SJSA1 (cell line): ENCODE measurements at places on chromosomes 2 and 18.

- DNase-seq, result no peak
Measured at GRCh38 chr2:159131267-159131913, 155.1 kb downstream of the WDSUB1 start.

- DNase-seq, result no peak
Measured at GRCh38 chr2:64858541-64859311, 130.5 kb upstream of the SLC1A4 start.

DNA sequence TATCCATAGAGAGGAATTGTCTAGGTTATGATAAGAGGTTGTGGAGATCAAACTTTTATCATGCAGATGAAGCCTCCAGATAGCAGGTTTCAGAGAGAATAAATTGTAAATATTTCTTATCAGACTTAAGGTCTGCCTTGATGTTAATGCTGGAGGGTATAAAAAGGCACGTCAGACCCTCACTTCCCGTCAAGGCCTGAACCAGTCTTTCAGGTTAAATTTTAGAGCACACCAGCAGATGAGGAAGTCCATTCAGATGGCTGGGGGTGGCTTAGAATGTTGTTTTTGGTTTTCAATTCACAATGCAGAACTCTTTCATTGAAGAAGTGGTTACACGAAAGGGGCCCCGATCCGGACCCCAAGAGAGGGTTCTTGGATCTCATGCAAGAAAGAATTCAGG is 144.4 kb upstream of the FBXO11 start:
- DNase-seq, result no peak

DNA sequence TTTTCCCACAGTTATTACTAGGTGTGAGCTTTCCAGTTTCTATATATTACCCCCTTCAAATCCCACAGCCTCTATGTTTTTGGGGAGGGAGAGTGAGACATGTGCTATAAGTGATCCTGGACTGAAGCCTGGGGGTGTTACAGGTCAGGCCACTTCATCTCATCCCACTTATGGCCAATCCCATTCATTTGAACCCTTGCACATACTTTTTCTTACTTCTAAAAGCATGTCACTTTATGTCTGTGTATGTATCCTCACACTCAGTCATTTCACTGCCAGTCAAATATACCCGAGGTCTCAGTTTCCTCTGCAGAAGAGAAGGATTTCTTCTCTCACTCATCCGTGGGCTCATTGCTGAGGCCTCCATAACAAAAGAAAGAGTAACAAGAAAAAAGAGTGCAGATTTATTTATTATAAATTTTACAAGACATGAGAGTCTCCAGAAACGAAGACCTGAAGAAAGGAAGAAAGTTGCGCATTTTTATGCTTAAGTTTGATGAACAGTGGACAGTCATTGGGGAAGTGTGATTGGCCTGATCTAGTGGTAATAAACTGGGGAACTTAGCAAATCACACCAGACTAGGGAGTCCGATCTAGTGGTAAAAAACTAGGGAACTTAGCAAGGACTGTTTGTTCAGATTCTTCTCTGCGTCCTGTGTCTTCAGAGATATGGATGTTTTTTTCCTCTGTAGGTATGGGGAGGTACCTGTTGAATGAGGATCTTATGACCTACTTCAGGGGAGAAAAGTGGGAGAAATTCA is 52.1 kb downstream of the ICOS start:
- DNase-seq, result no peak

- DNase-seq, result no peak
Measured at GRCh38 chr18:22971038-22971437, 37.9 kb downstream of the RBBP8 start.

DNA sequence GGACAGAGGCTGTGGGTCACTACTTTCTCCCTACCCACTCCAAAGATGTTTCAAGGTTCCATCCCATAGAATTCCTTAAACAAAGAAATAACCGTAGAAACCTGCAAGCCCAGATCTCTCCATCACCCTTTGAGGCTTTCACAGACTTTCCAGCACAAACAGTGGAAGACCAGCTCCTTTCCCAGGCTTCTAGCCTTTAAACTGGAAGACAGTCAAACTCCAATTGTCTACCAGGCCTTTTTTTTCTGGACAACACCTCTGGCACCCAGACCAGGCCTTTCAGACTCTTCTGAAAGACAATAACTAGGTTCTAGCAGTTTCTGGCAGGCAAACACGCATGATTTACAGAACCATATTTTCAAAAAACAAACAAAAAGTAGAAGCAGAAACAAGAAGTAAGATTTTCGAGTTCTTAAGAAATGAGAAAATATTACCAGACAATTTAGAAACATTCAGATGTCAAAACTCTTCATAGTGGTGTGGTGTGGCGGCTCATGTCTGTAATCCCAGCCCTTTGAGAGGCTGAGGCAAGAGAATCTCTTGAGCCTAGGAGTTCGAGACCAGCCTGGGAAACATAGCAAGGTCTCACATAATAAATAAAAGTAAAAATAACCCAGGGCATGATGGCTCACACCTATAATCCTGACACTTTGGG is 106.8 kb upstream of the MSH2 start:
- peak; percentile 21 for DNase-seq

- DNase-seq, result no peak
Measured at GRCh38 chr2:196431957-196432356, 207.6 kb upstream of the CCDC150 start.

DNA sequence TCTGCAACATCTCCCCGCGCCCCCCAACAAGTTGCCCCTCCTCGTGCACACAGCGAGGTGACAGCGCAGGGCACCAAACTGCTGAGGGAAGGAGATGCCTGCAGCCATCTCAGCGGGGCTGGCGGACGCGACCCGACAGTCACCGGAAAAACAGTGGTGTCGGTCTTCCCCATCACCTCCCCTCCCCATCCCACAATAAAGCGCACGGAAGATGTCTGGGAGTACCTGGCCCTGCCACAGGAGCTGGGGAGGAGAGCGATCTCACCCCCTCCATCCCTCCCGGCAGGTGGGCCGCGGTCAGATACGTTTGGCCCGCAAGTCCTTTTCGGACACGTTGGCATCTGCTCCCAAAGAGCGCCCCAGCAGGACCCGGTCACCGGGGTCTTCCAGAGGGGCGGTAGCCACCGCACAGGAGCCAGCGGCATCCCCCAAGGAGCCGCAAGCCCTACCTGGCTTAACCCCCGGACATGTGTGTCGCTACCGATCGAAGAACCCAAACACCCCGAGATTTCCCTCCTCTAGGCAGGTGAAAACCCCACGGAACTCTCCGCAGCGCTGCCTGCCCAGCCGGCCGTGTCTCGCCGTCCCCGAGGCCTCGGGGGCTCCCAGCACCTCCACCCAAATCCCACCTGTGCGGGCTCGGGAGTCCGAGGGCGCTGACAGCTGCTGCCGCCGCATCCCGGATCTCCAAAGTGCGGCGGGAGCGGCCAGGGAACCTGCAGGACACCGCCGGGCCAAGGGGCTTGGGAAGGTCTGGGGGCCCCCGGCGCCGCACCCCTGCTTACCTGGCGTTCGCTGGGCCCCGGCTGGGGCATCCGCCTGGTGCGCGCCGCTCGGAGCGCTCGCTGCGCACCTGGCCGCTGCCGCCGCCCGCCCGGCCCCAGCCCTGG is 657 bp downstream of the ATP8B1 start:
- no peak for DNase-seq

GRCh38 chr18:25503567-25504081 is 151.7 kb upstream of the ZNF521 start:
- DNase-seq, result peak; percentile 48

DNA sequence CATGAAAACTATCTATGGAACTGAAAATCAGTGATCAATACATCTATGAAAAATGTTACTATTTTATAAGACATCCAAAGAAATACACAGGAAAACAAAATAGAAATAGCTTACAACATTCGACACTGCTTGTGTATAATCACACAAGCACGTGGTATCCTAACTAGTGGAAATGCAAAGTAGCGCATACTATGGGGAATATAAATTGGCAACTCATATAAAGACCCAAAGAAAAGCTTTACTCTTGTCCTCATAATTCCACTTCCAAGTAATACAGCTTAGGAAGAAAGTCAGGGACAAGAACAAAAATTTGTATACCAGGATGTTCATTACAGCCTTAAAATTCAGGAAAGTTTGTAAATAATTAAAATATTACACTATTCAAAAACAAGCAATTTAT is 384.6 kb downstream of the NRXN1 start:
- DNase-seq, result no peak

DNA sequence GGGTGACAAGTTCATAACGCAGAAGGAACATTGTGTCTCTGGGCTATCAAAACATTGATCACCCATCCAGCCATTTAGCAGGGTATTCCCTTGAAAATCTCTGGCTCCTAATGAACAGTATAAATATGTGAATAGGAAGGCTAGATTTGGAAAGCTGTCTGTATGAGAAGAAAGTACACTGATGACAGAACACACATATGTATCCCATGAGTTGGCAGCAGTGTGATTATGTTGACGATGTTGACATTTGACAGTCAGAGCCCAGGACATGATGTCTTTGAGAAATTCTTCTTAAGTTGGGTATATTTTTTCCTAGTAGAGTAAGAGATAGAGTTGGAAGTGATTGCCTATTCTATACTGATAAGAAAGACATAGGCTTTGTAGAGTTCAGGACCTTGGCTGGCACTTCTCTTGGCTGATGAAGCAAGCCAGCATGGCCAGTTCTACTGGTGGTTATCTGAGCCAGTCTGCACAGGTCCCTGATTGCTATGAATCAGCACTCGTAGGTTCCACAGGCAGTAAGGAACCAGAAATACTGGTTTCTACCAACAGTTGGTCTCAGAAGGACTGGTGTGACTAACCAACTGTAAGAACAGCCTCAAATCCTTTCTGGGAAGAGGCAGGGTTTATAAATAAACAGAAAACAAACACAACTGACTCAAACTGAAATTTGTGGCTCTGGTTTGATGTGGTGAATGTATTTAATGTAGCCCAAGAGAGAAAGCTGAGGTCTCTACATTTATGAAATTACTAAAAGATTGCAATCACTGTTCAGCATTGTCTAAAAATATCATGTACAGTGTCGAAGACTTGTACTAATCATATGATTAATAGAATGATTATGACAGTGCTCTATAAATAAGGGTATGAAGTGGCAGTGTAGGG is 43.9 kb upstream of the RAPH1 start:
- peak; percentile 49 for DNase-seq

GRCh38 chr2:11669454-11670291 is at the start of gene NTSR2:
Gene NTSR2 (minus strand): TSS chr2:11670195. CDS start chr2:11670129, 66 bp downstream.
- DNase-seq, result peak; percentile 18

GRCh38 chr18:79873449-79874110 is 75.8 kb downstream of the KCNG2 start:
- no peak for DNase-seq

DNA sequence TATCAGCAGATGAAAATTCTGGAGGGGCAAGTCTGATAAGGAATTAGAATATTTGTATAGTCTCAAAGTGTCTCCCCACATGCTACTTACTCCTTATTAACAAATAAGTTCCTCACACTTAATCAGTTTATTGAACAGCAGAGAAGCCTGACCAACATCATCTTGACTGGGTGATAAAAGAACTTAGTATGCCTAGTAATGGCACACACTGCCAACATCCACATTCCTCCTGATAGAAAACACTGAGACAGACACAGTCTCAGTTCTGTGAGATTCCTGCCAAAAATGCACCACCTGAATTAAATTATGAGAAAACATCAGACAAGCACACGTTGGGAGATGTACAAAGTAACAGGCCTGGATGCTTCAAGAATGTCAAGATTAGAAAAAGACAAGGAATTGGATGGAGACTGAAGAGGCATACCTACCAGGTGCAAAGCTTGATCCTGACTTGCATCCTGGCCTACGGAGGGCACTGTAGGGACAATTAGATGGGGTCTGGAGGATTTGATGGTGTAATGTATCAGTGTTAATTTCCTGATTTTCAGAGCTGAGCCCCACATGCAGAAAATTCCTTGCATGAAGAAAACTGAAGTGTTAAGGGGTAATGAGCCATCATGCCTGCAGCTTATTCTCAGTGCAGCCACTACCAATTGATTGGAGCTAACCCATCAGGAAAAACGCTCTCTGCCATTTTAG is 200.4 kb upstream of the SH3BP4 start:
- DNase-seq, result no peak

DNA sequence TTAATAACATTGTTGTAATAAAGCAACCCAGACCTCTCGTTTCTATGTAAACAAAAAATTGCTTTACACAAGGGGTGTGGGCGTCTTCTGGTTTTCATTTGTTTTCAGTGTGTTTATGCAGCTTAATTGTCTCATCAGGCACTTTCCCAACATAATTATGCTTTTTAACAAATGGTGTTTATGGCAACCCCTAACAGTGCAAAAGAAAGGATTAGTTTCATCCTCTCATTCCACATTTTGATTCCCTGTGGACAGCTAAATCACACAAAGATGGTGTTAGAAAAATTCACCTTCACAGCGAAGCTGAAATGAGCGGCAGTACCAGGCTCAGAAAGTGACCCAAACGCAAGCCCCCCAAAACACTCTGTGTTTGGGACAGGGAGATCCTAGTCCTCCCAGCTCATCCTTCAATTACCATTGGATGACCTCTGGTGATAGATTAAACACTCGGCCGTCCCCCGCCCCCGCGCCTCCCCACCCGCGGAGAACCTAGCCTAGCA is 724 bp downstream of the FTCDNL1 start:
- no peak for DNase-seq

GRCh38 chr2:68387408-68388350 is 22.6 kb downstream of the PLEK start:
- no peak for DNase-seq

GRCh38 chr2:25400576-25401216 is 59.0 kb upstream of the DNMT3A start:
- DNase-seq, result no peak

- DNase-seq, result no peak
Measured at GRCh38 chr2:121135168-121135853, 149.7 kb downstream of the TFCP2L1 start.

DNA sequence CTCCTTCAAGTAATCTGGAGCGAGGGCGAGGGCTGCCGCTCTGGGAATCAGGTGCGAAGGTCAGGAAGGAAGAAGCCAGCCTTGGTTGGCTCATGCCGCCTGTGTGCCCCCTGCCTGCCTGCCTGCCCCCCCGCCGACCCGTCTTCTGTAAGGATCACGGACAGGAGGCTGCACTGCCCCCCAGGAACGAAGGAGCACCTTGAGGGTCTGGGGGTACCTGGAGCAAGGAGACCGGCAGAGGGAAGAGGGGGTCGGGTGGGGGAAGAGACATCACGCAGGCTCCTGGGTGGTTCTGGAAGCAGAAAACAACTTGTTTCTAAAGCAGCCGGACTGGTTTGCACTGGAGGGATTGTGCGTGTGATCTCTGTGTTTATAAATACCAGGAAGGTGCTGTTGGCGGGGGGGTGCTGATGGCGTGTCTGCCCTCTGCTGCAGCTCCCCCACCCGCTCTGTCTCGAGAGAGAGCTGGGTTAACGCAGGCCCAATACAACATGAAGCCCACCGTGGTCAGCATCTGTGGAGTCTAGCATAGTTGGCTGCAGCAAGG is 1.7 kb downstream of the FOSL2 start:
- peak; percentile 64 for DNase-seq

DNA sequence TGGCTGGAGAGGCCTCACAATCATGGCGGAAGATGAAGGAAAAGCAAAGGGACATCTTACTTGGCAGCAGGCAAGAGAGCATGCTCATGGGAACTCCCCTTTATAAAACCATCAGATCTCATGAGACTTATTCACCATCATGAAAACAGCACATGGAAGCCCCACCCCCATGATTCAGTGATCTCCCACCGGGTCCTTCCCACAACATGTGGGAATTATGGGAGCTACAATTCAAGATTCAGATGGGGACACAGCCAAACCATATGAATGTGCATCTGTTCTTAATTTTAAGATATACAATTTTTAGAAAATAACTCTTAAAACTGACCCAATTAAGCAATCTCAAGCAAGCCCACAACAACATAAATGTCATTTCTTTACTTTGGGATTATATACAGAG is 12.6 kb downstream of the C18orf63 start:
- no peak for DNase-seq
